ENCODE measurements at places on chromosomes 1 and 21.

GRCh38 chr21:33839806-33840205 is 75.8 kb downstream of the ATP5PO start:
- no peak for DNase-seq

GRCh38 chr21:42187976-42188653 is 30.8 kb upstream of the ABCG1 start:
- DNase-seq: no peak

DNA sequence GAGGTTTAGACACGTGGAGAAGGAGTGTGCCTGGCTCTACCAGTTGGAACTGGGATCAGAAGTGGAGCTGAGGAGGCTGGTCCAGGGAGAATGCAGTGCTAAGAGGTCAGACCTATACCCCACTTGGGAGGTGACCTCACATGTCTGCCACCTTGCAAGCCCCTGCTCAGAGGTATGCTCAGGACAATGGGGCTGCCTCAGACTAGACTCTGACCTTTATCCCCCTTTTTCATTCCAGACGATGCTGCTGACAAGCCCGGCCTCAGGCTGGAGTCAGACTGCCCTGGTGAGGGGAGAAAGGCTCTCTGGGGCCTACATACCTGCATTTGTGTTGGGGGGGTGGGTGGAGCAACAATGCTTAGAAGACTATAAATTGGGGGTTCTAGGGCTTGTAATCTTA is 5.2 kb downstream of the KCNJ10 start:
- DNase-seq: no peak

DNA sequence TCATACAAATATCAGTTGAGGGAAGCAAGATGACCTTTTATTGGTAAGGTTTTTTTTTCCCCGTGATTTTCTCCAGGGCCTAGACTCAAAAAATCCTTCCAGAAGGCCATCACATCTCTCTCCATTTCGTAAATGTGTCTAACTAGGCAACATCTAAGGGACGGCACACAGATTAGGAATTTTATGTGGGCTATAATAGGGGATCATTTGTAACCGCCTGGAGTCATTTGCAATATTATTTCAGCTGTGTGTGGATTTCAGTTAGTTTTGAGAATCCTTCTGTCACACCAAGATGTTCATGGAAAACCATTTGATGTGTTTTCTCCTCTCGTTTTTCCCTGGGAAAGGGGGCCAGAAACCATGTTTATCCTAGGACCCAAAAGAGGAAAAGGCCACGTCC is 63.1 kb downstream of the ATP5PO start:
- DNase-seq: no peak

DNA sequence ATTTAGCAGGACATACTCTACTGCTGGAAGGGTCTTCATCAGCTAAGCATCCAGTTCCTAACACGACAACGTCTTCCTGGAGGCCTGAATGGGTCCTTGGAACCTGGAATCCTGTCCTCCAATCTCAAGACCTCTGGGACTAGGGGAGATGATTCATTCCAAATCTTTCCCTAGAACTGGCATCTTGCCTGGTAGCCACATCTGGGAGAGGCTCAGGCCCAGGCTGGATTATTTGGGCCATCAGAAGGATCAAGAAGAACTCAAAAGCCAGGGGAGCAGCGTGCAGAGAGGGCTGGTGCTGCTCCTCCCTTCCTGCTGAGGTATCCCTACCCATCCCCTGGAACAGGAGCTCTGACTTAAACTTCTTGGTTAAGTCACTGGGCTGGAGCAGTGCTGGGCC is 2.8 kb upstream of the PHLDA3 start:
- no peak for DNase-seq

GRCh38 chr1:243420946-243421685 is 165.3 kb downstream of the SDCCAG8 start:
- DNase-seq: no peak

- DNase-seq: no peak
These were observed 83.2 kb downstream of the HIVEP3 start for GRCh38 chr1:41835485-41835884.

Data from HepG2 (cell line).